H4 (cell line): ENCODE measurements at places on chromosomes 3 and 15. TPM values are rescaled to one million over a fixed set of nuclear protein-coding genes. Genes with fewer than 3 reads are reported as not detected.

The SSUH2 gene
- total RNA-seq: 0.06 TPM in 1 of 2 replicates, not detected in the other

The ARHGAP31 gene
- total RNA-seq: 4.5 and 6.9 TPM in 2 replicates

The ADAMTS9 gene
- 1.8 and 4.4 TPM in 2 replicates for total RNA-seq

DNA sequence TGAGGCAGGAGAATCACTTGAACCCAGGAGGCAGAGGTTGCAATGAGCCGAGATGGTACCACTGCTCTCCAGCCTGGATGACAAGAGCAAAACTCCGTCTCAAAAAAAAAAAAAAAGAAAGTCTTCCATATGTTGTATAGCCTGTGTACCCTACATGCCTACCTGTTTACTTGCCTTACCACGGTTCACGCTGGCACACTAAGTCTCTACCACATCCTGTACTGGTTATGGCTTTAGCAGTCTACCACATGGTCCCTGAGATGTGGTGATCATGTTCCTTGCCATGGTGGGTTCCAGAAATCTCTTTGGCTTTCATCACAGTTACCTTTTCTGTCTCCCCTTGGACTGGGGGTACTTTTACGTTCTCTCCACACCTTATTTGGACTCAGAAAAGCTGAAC is 63.8 kb upstream of the TBC1D5 start:
- DNase-seq: no peak

The MYO5C gene
- 0.06 and 0.29 TPM in 2 replicates for total RNA-seq

GRCh38 chr3:58416191-58416590 is 17.4 kb downstream of the PDHB start:
- DNase-seq: no peak

The GHSR gene
- total RNA-seq: not detected in 2 replicates

DNA sequence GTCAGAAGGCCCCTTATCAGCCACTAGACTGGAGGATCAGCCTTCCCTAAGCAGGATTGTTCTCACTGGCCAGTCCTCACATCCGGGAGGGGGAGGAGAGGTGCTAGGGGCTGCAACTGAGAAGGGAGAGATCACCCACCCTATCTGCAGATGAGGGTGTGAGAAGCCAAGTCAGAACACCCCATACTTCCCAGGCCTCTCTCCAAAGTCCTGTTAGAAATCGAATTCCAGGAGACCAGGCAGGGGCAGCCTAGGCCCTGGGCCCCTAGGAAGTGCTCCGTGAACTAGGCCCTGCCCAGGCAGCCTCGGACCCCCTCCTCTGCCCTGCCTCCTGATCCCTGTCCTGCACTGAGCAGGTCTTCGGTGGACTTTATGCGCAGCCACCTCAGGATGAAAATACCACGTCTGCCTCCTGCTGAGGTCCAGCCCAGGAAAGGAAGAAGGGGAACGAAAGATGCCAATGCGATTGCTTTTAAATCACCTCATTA is 933 bp downstream of the DZIP1L start:
- DNase-seq: no peak

DNA sequence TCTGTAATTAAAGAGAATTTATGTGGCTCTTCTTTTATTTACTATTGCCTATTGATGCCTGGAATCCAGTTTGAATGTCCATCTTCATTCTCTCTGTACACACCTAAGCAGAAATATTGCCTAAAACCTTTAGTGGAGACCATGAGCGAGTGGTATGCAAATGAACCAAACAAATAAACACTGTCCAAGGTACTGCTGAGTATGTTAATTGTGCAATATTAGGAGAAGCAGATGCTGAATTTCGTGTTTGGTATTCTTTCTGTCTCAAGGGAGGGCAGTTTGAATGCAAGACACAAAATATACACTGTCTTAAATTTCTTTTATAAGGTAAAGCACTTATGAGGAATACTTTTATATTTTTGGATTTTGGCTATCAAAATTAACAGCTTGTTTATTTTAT is 440.9 kb downstream of the RBMS3 start:
- no peak for DNase-seq

The SLC38A3 gene
- total RNA-seq: not detected in 2 replicates

DNA sequence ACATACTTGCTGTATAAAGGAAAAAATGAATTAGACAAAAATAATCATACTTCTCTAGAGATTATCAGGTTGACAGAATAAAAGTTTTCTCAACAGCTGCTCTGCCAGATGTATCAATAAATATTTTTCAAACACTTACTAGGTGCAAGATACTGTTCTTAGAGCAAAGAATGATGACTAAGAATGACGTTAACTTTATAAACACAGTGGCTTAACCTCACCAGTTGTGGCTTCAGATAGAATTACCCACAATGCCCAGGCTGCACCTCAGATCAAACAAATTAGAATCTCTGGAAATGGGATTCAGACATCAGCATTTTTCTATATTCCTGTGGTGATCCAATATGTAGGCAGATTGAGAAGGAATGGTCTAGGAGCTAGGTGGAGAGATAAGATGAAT is 422.4 kb upstream of the ATP11B start:
- peak; percentile 87 for DNase-seq

DNA sequence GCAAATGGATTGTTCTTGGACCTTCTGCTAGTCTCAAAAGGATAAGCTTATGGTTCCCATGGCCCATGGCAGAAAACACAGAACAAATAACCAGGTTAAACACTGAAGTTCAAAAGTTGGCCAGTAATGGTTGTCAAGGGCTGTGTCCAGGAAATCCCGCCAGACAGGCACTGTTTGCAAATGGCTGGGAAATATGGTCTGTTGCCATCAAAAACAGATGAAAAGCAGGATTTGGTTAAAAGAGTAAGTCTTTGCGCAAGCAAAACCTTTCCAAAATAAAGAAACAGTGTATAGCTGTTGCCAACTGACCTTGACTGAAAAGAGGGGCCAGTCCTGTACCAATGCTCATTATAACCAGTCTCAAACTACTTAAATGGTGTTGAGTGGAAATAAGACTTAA is 58.6 kb downstream of the WWTR1 start:
- no peak for DNase-seq

- DNase-seq: no peak
These were observed 795.1 kb upstream of the ARPP21 start for GRCh38 chr3:34844323-34844620.

- DNase-seq: no peak
These were observed 6.8 kb upstream of the NCKIPSD start for GRCh38 chr3:48692551-48692950.

- DNase-seq: no peak
These were observed 200.0 kb upstream of the UBE2E2 start for GRCh38 chr3:23002836-23003732.

- DNase-seq: no peak
These were observed 8.7 kb upstream of the LRRC58 start for GRCh38 chr3:120357807-120358206.

GRCh38 chr3:138222942-138223287 is 35.8 kb downstream of the ARMC8 start:
- DNase-seq: no peak

The GOLGA6A gene
- not detected in 2 replicates for total RNA-seq

DNA sequence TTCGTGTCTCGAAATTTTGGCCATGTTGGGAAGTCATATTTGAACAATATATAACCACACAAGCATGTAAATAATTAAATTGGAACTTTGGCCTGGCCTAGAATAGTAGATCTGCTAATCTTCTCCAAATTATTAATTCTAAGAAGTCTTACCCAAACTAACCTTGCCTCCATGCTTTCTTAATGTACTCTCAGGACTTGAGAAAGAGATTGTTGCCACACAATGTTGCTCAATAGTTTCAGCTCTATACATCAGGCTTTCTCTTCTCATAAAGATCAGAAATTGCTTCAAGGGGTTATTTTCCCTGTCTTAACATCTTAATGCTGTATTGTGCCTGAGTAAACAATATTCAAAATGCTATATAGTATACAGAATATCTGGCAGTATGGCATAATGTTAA is 202.7 kb upstream of the LRIG1 start:
- no peak for DNase-seq

DNA sequence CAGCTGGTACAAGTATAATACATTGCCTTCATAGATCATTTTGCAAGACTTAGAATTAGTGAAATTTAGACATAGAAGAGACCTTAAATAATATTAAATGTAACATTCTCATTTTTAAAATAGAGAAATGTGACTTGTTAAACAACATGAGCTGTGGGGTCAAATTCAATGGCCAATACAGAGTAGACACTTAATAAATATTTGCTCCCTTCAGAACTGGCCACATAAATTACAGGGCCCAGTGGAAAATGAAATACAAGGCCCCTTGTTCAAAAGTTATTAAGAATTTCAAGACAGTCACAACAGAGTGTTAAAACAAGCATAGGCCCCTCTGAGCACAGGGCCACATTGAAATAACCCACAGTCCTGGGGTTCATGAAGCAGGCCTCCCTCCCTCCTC is 58.1 kb upstream of the PHLDB2 start:
- DNase-seq: no peak
